ENCODE measurements at places on chromosomes 3 and 15. TPM values are rescaled to one million over a fixed set of nuclear protein-coding genes. Genes with fewer than 3 reads are reported as not detected.

GRCh38 chr3:99163314-99163713 is 261.8 kb upstream of the DCBLD2 start:
- DNase-seq: no peak

DNA sequence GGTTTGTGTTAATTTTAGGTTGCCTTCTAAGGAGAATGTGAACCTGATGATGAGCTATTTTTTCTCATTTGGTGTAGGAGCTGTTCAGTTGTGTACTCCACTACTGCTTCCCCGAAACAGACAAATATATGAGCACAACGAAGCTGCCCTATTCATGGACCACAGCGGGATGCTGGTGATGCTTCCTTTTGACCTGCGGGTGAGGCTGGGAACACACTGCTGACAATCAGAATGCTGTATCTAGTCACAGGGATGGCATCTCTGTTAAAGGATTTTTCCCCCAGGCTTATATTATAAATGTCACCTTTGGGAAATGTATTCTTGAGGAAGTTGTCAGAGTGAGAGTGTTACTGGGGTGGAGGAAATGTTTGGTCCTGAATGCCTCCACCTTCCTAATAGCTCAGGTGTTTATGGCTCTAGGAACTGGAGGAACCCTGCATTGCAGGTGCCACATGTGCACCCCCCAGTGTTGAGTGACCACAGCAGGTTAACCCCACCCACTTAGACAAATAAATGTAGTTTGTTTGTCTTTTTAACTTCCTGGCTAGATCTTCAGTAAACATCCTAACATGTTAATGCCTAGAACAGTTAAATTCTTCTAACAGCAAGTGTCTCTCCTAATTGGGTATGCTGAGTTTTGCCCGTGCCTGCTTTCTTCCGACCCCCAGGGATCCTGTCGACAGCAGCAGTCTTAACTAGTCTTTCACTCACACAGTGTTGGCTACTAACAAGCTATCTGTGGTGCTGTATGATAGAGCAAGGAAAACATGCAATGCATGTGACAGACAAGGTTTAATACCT is 35.7 kb downstream of the SRP14 start:
- no peak for DNase-seq

DNA sequence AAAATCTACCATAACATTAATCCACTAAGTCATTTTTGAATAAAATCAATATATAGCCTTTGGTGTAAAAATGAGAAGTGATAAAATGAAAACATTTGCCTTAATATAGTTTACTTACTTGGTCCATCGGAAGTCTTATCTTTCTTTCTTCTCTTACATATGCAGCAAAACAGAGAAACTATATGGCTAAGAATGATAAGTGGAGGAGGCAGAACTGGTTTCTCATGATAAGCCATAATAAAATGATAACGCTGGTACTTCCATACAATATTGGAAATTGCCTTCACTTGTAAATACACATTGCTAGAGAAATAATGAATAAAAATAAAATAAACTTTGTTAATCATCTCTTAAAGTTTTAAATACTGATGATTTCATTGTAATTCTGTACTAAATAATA is 47.8 kb upstream of the USP50 start:
- DNase-seq: no peak

GRCh38 chr15:79209690-79210089 is 72.8 kb upstream of the ANKRD34C start:
- DNase-seq: no peak

- DNase-seq: no peak
Observed at GRCh38 chr3:179071027-179071322, 634 bp downstream of the ZMAT3 start.

- DNase-seq: no peak
Observed at GRCh38 chr3:179842061-179842460, 189.2 kb downstream of the USP13 start.

DNA sequence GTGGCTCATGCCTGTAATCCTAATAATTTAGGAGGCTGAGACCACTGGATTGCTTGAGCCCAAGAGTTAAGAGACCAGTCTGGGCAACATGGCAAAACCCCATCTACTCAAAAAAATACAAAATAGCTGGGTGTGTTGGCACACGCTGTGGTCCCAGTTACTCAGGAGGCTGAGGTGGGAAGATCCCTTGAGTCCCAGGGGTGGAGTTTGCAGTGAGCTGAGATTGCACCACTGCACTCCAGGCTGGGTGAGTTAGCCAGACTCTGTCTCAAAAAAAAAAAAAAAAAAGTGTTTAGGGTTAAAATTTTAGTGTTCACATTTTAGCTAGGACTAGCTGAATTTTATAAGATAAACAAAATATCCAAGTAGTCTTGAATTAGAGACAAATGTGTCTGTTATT is 1340.1 kb upstream of the EPHA6 start:
- DNase-seq: no peak

DNA sequence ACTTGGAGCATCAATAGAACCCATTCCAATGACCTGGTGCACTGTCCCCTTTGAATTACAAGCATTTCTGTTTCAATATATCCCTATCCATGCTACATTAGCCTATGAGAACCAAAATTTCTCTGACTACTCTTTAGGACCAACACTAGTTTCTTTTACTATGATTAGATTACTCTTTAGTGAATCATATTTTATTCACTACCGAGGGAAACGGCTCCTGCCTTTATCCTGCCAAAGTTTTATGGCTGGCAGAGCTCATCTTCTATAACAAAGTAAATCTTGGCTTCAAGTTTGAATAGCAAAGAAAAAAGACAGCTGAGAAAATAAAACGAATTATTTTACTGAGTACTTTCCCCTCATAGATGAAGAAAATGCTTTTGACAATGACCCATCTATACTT is 120.9 kb downstream of the SLC9A9 start:
- no peak for DNase-seq

DNA sequence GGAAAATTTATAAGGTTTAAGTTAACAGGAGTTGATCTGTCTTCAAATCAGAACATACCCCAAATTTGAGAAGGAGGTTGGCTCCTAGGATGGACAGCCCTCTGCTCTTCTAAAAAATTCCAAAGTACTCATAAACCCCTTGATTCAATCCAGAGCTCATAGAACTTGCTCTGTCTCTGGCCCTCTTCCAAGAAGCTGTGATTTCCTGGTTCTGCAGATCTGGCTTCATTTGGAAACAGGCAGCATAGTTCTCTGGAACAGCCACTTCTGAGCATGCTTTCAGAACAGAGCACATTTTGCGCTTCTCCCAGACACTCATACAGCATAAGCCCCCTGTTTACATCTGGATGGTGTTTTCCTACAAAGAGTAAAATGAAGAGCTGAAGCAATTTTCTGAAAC is 96.7 kb downstream of the KBTBD8 start:
- DNase-seq: no peak

DNA sequence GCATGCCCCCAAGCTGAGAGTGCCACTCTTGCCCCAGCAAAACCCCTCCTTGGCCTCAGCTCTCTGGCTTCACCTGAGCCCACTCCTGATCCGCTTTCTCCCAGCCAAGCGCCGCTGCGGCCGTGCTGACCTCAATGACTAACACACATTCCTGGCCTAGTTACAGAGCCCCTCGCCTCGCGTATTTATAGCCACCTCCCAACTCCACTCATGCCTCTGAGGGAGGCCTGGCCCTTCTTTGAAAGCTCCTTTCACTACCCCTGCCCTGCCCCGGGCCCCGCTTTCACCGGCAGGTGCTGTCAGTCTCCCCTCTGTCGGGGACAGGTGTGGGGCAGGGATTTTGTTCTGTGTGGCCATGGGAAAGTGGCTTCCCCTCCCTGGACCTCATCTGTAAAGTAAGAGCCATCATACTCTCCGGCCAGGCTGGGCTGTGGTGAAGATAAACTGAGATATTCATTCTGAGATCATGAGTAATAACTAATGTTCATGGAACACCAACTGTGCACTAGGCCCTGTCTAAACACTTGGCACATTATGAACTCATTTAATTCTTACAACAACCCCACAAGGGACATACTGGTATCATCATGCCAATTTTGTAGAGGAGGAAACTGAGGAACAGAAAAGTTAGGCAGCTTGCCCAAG is 13.2 kb upstream of the ATP2B2 start:
- DNase-seq: peak; percentile 62

GRCh38 chr3:160480931-160481330 is 31.3 kb upstream of the TRIM59 start:
- no peak for DNase-seq

GRCh38 chr3:43213631-43214030 is 72.7 kb upstream of the SNRK start:
- no peak for DNase-seq

The ARRDC4 gene
- total RNA-seq: 6.9 TPM

The ARHGEF26 gene
- 7.1 TPM for total RNA-seq

The GHRL gene
- total RNA-seq: not detected

The NDN gene
- total RNA-seq: 0.33 TPM

The REC114 gene
- total RNA-seq: not detected
